ENCODE measurements at places on chromosomes 2 and 18.

GRCh38 chr2:99468155-99468554 is 21.7 kb downstream of the REV1 start:
- DNase-seq, result no peak

GRCh38 chr2:201344663-201345366 is 12.3 kb downstream of the FLACC1 start:
- no peak for DNase-seq

DNA sequence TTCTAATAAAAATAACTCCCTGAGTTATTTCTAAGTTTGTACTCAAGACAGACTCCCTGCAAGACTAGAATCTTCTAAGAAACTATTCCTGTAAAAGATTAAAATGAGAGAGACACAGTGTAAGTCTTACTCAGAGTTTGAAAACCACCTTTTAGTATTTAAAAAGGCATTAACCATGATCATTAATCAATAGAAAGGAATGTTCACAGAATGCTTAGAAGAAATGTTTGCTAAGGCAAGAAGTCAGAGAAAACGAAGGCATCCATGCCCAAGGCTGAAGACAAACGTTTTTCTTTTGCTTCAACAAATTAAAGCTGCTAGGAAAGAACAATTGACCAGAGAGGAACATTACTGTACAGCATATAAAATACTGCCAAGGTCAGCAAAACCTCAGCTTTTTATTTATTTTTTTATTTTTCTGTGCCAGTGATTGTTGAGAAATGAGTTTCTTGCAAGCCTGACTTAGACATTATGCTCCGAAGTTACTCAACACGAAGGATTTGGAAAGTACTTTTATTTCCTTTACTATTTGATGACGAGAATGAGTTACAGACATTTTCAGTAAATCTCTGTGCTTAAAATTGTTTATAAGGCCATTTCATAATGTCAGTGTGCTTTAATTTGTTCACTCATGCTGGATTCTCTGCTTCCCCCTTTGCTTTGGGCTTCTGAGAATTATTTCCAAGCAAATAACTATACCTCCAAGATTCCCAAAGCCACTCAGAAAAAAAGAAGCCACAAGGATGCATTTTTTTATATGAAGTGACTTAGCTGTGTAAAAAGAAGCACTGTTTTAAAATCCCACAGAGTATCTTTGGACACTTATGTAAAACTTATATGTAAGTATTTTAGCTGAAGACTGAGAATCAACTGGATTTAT is 20.5 kb downstream of the RND3 start:
- DNase-seq, result peak; percentile 82

GRCh38 chr2:240403396-240404104 is 31.9 kb upstream of the GPC1 start:
- DNase-seq, result no peak

- DNase-seq, result no peak
These were observed 221.5 kb upstream of the ACVR2A start for GRCh38 chr2:147623328-147623727.

DNA sequence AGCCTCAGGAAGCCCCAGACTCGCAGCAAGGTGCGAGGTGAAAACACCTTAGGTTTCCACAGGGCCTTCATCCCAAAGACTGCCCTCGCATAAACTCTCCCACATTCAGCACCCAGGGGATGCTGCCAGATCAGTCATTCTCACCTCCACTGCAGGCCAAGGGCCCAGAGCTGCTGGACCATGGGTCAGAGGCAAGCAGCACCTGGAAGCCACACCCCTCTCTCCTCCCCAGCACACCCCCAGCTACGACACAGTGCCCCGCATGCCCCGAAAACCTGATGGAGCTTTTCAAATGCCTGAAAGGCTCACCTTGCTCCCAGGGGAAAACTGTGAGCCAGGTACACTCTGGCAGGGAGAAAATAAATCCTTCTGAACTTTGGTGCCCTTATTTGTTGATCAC is 31.9 kb upstream of the LDLRAD4 start:
- no peak for DNase-seq

DNA sequence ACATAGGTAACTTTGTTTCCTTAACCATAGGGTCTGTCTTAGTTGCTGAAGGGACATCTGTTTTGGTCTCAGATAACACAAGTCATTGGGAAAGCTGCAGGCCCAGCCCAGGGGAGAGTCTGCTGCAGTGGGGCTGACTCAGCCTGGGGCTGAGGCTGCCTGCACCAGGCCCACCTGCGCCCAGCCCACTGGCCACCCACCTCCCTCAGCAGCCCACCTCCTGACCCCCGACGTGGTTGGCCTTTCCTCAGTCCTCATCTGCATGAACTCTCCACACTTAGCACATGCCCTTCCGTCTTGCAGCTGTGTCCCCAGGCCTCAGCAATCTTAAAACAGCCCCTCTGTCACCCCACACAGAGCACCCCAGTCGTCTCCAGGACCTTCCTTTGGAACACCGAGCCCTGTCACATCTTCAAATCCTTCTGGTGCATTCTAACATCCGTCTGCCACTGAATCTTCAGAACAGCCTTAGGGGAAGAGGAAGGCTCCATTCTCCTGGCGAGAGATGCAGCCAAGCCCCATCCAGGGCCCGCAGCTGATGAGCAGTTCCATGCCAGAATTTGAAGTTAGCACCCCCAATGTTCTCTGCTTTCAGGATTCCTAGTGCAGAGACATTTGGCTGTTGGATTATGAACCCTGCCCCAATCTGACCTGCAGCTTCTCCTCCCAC is 231.4 kb downstream of the SEPTIN10 start:
- DNase-seq, result no peak
